ENCODE measurements at places on chromosomes 3 and 15. TPM values are rescaled to one million over a fixed set of nuclear protein-coding genes. Genes with fewer than 3 reads are reported as not detected.

CAMKV gene
- total RNA-seq: 56.6 TPM

BRK1 gene
- 117 TPM for total RNA-seq

PTPRG gene
- 119 TPM for total RNA-seq

DNA sequence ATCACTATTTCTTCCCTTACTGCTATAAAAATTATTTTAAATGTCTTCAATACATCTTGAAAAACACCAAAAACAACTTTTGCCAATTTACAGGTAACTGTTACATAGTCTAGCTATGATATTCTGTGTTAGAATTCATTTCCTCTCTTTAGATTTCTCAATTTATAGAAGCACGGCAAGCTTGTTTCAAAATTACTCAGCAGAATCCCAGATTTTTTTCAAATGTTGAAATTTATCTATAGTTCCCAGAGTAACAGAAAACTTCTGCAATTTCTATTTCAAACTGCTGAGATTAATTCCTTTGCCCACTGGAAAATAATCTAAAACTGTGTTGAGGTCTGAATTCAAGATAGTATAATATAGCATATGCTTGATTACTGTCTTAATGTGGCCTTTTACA is 41.2 kb downstream of the CCPG1 start:
- H3K36me3 ChIP-seq: no peaks in the 10 kb centered on the region
- DNase-seq: no peak
- no peak overlapping the region for H3K4me3 ChIP-seq
- H3K27ac ChIP-seq: no peak overlapping the region

DNA sequence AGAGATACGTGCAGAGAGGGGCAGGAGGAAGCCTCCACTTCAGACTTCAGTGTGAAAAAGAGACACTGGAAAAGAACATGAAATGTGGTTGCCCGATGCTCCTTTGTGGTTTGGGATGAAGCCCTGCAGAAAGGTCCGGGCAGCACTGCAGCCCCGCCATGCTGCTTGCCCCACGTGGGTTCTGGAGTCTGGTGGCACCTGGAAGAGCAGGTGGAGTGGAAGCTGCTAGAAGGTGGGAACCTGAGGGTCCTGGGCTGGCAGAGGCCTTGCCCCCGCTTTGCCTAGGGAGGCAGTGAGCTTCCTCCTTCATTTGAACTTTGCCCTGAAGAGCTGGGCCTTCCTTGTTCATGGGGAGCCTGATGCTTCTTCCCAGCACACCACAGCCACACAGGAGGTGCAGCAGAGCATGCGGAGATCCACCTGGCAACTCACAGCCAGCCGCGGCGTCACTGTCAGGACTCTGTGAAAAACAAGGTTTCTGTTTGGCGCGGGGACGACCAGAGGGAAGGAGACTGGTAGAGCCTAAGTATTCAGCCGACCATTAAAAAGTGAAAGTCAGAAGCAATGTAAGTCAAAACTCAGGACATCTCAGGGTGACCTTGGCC is 59.0 kb downstream of the APBA2 start:
- peaks cover 8% of the 10 kb centered on the region for H3K4me1 ChIP-seq
- no peak overlapping the region for H3K4me3 ChIP-seq
- no peaks in the 10 kb centered on the region for H3K27me3 ChIP-seq
- H3K27ac ChIP-seq: no peak overlapping the region
- no peak for DNase-seq
- H3K36me3 ChIP-seq: peaks cover 17% of the 10 kb centered on the region

DNA sequence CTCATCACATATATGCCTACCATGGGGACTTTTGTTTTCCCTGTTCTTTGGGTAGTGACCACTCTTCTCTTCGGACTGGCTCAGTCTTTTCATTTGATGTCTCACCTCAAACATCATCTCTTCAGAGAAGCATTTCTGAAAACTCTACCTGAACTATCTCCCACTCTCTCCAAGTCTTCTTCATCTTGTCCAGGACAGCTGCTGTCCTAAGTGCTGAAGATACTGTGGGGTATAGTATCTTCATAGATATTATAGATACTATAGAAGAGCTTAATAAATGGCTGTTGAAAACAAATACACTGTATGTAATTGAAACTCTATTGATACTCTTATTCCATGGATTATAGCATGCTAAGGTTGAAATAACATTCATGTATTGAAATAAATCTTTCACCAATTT is 672.3 kb downstream of the CADM2 start:
- H3K4me3 ChIP-seq: no peak overlapping the region
- no peak overlapping the region for H3K27ac ChIP-seq
- H3K4me1 ChIP-seq: peaks cover 15% of the 10 kb centered on the region
- H3K27me3 ChIP-seq: no peaks in the 10 kb centered on the region
- no peaks in the 10 kb centered on the region for H3K36me3 ChIP-seq

DNA sequence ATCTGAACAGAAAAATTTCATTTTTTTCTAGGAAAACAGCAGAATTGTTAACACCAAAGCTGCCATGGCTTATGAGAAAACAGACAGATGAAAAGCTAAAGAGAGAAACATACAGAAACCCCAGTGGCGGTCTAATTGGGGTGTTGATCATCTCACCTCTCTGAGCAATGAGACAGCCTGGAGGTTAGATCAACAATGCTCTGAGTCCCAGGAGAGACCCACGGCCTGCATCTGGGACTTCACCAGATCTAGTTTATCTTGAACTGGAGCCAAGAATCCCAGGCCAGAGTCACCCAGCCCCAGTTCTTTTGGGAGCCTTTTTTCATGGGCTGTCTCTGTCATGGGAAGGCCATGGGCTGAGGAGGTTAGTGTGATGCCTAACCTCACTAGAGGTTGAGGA is 3.5 kb upstream of the GALNT15 start:
- H3K27ac ChIP-seq: no peak overlapping the region
- H3K4me1 ChIP-seq: no peaks in the 10 kb centered on the region

DNA sequence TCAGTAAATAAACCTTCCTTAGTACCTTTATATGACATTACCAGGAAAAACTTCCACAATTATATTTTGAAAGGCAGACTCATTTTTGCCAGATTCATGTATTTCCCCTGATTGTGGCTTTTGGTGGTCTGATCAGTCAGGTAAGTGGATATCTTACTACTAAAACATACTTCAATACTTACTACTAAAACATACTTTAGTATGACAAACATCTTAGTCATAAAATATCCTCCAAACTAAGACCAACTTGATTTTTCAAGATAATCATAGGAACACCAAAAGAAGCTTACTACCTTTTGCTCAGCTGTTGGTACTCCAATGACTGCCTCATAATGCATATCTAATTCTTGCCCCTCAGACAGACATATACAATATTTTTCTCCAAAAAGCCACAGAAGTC is 9.3 kb downstream of the TJP1 start:
- H3K4me1 ChIP-seq: peaks cover 70% of the 10 kb centered on the region
- H3K27me3 ChIP-seq: no peaks in the 10 kb centered on the region
- H3K4me3 ChIP-seq: no peak overlapping the region
- H3K27ac ChIP-seq: peak overlapping the region; percentile 25
- no peak for DNase-seq
- peaks cover 3% of the 10 kb centered on the region for H3K36me3 ChIP-seq

GRCh38 chr3:126433496-126434263 is 39.0 kb downstream of the CFAP100 start:
- H3K27ac ChIP-seq: no peak overlapping the region
- H3K4me1 ChIP-seq: no peaks in the 10 kb centered on the region
- peaks cover 5% of the 10 kb centered on the region for H3K36me3 ChIP-seq
- no peak for DNase-seq
- H3K27me3 ChIP-seq: no peaks in the 10 kb centered on the region

DNA sequence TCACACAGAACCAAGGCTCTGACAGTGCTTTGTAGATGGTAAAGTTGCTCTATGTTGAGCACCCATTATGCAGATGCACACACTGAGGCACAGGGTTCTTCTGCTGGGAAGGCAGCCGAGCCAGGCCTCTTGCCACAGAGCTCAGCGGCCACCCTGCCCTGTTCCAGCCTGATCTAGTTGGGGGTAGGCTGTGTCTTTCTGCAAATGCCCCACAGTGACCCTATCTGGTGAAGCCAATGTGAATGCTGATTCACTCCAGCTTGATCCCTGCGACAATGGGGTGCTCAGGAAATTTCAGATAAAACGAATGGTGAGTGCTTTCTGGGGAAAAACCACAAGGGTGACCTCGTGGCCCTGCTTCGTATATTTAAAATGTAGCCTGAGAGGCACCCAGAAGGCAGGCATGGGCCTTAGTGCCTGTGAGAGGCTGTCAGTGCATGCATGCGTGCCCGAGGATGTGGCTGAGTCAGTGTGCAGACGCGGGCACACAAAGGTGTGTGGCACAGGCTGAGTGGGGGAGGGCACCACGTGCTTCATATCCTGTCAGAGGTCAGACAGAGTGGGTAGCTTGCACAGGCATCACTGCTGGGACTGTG is 85.7 kb downstream of the ATP2B2 start:
- DNase-seq: no peak
- no peaks in the 10 kb centered on the region for H3K36me3 ChIP-seq
- H3K4me3 ChIP-seq: no peak overlapping the region
- no peak overlapping the region for H3K27ac ChIP-seq
- peaks cover 6% of the 10 kb centered on the region for H3K4me1 ChIP-seq

- peak overlapping the region; percentile 62 for H3K27ac ChIP-seq
- H3K27me3 ChIP-seq: peaks cover 26% of the 10 kb centered on the region
- H3K4me3 ChIP-seq: peak overlapping the region; percentile 85
- peaks cover 13% of the 10 kb centered on the region for H3K36me3 ChIP-seq
Measured at GRCh38 chr3:48301800-48302166, 31.7 kb downstream of the SPINK8 start.

GRCh38 chr15:84883916-84884781 is at the start of gene SLC28A1:
SLC28A1 (plus strand) TSS chr15:84884662; CDS start chr15:84887761, 3,099 bp downstream.
- H3K27me3 ChIP-seq: no peaks in the 10 kb centered on the region
- DNase-seq: no peak
- H3K36me3 ChIP-seq: no peaks in the 10 kb centered on the region
- peak within 1 kb of the TSS; percentile 1 for H3K27ac ChIP-seq
- H3K4me1 ChIP-seq: peaks cover 6% of the 10 kb centered on the region

DNA sequence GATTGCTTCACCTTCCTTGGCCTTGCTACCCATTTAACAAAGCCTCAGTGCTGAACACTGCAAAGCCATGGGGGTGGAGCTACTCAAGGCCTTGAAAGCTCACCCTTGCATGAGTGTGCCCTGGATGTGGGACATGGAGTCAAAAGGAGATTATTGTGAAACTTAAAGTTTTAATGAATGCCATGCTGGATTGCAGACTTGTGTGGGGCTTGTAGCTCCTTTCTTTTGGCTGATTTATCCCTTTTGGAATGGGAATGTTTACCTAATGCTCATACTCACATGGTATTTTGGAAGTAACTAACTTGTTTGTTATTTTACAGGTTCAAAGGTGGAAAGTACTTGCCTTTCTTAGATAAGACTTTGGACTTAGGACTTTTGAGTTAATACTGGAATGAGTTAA is 538.5 kb upstream of the NECTIN3 start:
- H3K36me3 ChIP-seq: peaks cover 12% of the 10 kb centered on the region
- DNase-seq: no peak
- peaks cover 23% of the 10 kb centered on the region for H3K4me1 ChIP-seq
- H3K27me3 ChIP-seq: no peaks in the 10 kb centered on the region

GRCh38 chr3:67335813-67336212 is 318.6 kb downstream of the SUCLG2 start:
- H3K27ac ChIP-seq: no peak overlapping the region
- no peak for DNase-seq
- no peaks in the 10 kb centered on the region for H3K4me1 ChIP-seq

GRCh38 chr3:40580494-40581091 is 55.8 kb downstream of the ZNF621 start:
- H3K4me3 ChIP-seq: no peak overlapping the region
- DNase-seq: peak; percentile 85
- H3K4me1 ChIP-seq: peaks cover 26% of the 10 kb centered on the region

- H3K4me1 ChIP-seq: peaks cover 16% of the 10 kb centered on the region
- H3K27ac ChIP-seq: no peak overlapping the region
- H3K27me3 ChIP-seq: no peaks in the 10 kb centered on the region
- H3K4me3 ChIP-seq: no peak overlapping the region
- H3K36me3 ChIP-seq: no peaks in the 10 kb centered on the region
- no peak for DNase-seq
Measured at GRCh38 chr3:4824926-4825325, 154.3 kb upstream of the BHLHE40 start.

DNA sequence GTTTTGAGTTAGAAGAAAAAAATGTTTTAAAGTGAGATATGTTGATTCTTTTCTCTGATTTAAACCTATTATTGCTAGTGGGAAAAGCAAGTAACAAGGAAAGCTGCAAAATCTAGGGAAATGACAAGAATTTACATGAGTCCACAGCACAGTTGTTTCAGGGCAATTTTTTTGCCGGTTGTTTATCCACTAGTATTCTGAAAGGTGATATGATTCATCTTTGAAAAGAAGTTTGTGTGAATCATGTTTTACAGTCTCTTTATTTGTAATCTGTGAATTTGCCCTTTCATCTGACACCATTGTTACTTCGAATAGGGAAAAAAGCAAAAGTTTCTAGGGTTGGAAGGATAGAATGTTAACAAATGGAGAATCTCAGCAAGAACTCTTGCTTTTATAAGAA is 894.7 kb downstream of the OTOL1 start:
- H3K4me3 ChIP-seq: no peak overlapping the region
- no peaks in the 10 kb centered on the region for H3K4me1 ChIP-seq
- peaks cover 16% of the 10 kb centered on the region for H3K36me3 ChIP-seq
- no peaks in the 10 kb centered on the region for H3K27me3 ChIP-seq
- H3K27ac ChIP-seq: no peak overlapping the region

- H3K27me3 ChIP-seq: no peaks in the 10 kb centered on the region
- no peak overlapping the region for H3K27ac ChIP-seq
- H3K4me3 ChIP-seq: no peak overlapping the region
- no peak for DNase-seq
Measured at GRCh38 chr3:15616053-15616452, 14.5 kb downstream of the BTD start.

GRCh38 chr3:101633186-101633585 is 43.7 kb downstream of the ZBTB11 start:
- H3K4me1 ChIP-seq: peaks cover 12% of the 10 kb centered on the region
- no peak overlapping the region for H3K27ac ChIP-seq
- H3K36me3 ChIP-seq: no peaks in the 10 kb centered on the region
- DNase-seq: no peak

DNA sequence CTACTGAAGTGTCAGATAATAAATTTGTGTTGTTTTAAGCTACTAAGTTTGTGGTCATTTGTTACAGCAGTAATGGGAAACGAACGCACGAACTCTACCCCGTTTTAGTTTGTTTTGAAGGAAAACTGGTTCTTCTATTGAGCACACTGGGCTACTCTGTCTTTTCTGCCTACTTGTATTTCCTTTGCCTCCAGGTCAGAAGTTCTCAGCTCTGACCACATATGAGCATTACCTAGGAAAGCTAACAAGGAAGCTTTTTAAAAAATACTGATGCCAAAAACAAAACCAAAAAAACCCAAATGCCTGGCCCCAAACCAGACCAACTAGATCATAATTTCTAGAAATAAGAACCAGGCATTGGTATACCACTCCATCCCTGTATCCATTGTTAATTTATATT is 156.6 kb upstream of the TNIK start:
- H3K4me1 ChIP-seq: no peaks in the 10 kb centered on the region
- H3K4me3 ChIP-seq: no peak overlapping the region
- DNase-seq: no peak
- H3K27ac ChIP-seq: no peak overlapping the region
- peaks cover 5% of the 10 kb centered on the region for H3K36me3 ChIP-seq
- no peaks in the 10 kb centered on the region for H3K27me3 ChIP-seq
